G401 (cell line): ENCODE measurements at places on chromosomes 11 and 22.

GRCh38 chr11:94928117-94928990 is 45.0 kb downstream of the CWC15 start:
- no peak for DNase-seq

GRCh38 chr11:131279654-131280384 is 90.6 kb upstream of the NTM start:
- no peak for DNase-seq

GRCh38 chr11:117096201-117096991 is 1.8 kb downstream of the SIK3 start:
- DNase-seq = peak; percentile 70

- DNase-seq = peak; percentile 68
Measured at GRCh38 chr22:41919357-41920224, 4.7 kb upstream of the SHISA8 start.

DNA sequence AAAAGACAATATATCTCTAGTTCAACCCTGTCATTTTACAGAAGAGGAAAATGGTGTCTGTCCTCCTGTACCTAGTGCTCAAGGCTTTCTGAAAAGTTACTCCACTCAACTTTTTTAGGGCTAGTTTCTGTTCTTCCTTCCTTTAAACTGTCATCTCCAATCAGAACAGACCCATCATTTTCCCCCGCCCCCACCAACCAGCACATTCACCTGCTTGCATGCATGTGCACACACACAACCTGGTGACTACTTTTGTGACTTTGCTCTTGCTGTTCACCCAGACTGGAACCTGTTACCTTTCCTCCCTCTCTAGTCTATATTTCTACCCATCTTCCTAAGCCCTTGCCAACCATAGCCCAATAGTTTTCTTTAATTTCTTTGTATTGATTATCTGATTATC is 5.6 kb downstream of the FBXO7 start:
- no peak for DNase-seq

DNA sequence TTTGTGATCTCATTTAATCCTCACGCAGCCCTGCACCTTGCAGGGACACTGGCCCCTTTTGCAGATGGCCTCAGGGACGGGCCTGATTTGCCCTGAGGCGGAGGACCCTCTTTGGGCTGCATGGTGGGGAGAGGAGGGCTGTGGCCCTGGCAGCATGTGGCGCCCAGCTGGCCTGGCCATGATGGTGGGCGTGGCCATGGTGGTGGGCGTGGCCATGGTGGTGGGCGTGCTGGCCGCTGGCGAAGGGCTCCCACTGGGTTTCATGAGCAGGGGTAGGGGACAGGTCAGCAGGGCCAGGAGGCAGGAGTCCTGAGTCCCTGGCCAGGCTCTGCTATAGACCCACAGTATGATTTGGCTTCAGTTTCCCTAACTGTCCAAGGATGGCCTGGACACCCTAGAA is 13.1 kb downstream of the WNT11 start:
- no peak for DNase-seq

- DNase-seq = no peak
Measured at GRCh38 chr11:115897707-115898106, 393.5 kb upstream of the CADM1 start.

DNA sequence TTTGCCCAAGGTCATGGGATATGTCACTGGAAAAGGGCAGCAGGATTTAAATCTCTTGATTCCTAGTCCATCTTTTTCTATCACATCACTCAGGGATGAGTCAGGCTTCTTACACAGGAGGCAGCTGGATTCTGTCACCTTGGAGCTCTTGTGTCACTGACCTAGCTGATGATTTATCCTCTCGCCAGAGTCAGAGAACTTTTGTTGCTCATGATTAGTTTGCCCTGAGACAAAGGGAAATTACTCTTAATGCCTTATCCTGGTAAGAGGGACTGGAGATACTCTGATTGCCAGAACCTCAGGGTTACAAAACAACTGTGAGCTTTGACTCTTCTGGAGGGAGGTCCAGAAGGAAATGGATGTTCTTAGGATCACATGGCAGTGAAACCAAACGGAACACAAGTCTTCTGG is 10.1 kb downstream of the COA4 start:
- DNase-seq = no peak

DNA sequence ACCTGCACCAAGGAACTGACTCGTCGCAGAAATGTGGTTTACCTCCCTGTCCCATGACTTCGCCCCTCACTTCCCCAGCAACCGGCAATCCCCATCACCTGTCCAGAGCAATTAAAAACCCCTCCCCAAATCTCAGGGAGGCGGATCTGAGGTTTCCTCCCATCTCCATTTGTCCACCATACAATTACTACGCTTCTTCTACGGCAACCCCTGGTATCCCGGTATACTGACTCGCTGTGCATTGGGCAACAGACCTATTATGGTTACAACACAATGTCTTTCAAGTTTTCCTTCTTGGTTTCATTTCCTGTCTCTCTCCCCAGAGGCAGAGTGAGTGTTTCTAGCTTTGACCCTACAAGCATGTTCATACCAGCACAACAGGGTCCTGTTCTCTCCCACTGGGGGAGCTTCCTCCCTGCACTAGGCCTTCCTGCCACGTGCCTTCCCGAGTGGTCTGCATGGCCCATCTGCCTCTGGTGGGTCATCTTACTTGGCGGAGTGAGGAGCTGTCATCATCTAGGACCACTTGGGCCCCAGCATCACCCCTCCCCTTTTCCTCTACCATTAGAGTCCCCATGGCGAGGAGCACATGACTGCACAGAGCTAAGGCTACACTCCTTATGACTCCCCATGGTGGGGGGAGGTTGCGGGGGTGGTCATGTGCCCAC is 30.3 kb upstream of the NAP1L4 start:
- DNase-seq = no peak

DNA sequence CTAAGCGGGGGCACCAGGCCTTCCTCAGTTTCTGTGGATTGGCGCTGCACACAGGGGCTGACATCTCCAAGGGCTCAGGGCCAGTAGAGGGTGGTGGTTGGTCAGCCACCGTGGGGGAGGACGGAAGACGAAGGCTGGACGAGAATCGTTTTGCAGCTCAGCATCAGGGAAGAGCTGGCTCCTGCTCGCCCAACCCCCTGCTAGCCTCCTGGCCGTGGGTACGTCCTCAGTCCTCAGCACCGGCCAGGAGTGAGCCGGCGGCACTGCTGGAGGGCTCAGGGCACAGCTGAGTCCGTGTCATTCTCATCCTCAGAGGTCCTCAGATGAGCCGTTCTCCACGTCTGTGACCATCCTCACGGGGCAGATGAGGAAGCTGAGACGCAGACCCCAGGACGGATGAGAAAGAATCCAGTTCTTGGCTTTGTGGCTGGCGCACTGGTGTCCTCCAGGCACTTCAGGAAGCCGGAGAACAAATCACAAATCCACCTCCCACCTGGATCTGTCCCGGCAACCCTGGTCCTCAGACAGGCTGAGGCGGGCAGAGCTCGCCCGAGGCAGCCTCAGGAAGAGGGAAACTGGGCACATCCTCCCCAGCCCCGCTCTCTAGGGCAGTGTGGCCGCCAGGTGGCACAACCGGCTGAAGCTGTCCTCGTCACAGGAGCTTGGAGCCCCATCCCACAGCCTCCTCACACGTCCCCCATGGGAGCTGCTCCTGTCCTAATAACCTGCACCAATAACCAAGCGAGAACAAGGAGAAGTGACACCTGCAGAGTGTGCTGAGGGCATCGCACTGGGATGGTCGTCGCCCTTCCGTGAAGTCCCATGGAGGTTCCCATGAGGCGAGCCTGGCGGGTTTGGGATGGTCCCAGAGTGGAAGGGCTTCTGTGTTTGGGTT is 393.7 kb downstream of the BRD1 start:
- DNase-seq = no peak

GRCh38 chr11:100705447-100705846 is 18.4 kb downstream of the ARHGAP42 start:
- no peak for DNase-seq

GRCh38 chr22:23237841-23238240 is 57.5 kb downstream of the BCR start:
- DNase-seq = no peak

DNA sequence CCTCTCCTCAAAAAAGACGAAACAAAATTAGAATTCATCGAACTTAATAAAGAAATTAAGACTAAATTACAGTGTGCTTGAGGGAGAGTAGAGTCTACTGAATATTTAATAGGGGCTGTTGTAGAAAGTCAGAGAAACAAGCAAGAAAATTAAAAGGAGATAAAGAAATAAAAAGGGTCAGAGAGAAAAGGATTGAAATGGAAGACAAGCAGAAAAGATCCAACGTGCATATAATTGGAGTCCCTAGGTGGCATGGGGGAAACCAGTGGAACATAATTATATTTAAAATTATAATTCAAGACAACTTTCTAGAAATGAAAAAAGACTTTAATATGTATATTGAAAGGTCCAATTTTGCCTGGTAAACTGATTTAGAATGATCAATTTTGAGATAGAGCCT is 74.3 kb downstream of the ACER3 start:
- DNase-seq = no peak

DNA sequence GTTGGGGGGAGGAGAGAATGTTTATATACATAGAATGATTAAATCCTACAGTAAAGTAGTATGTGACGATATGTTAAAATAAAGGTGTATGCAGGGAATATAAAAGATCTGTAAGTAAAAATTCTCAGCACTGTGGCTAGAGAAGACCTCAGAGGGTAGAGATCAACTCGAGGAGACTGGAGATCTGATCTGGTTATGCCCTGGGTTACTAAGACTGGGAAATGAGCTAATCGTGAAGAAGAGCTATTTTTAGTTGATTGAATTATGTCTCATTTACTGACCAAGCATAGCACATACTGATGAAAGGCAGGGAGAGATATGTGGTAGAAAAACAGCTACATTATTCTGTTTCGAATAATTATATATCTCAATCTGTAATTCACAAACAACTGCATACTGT is 42.8 kb upstream of the ALKBH3 start:
- DNase-seq = peak; percentile 34

GRCh38 chr22:19619144-19620009 is 94.9 kb upstream of the SEPTIN5 start:
- no peak for DNase-seq

DNA sequence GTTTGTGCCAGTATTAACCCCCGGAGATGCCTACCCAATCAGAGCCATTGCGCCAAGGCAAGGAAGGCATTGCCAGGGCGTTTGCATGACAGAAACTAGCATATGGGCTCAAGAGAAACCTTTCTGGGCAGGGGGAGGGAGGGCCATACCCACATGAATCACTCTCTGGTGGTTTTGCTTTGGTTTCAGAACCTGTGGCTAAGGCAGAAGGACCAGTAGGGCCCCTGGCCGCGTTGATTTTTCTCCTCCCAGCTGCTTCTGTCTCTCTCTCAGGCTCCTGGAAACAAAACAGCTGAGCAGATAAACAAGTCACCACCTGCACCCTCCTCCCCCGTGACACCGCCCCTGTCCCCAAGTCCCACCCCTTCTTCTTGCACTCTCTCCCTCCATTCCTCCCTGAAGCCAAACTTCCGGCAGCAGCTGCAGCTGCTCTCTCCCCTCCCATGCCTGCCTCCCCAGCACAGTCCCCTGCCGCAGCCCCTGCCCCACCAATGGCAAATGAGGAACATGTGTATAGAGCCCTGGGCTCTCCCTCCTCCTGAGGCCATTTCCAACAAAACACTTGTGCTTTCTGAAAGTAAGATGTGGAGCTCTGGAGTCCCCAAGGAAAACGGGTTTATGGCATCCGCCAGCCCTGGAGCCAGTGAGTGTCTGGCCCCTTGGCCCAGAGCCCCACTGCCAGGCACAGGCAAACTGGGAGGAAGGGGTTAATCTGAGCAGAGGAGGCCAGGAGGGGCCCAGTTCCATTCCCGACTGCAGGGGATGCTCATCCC is 39.0 kb upstream of the ADA2 start:
- DNase-seq = peak; percentile 78

GRCh38 chr11:32885556-32885955 is 7.1 kb upstream of the QSER1 start:
- DNase-seq = no peak

DNA sequence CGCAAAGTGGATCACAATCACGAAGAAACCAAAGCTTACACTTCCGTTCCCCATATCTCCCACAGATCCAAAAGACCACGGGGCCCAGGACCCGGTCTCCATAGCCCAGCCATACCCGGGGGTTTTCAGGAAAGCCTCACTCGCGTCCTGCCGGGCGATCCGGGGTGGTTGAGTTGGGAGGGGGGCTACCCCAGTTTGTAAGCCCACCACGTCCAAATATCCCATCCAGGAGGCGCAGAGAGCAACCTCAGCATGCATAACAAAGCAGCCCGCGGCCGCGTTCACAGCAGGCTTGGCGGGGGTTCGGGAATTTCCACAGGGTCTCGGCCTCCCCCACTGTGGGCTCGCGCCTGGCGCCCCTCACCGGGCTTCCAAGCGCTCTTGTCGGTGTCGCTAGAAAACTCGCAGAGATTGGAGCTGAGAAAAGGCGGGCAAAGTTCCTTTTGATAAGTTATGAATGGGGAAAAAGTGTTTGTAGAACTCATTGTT is 9.5 kb downstream of the SDF2L1 start:
- DNase-seq = no peak

- no peak for DNase-seq
Measured at GRCh38 chr11:19789835-19790710, 77.4 kb downstream of the NAV2 start.

DNA sequence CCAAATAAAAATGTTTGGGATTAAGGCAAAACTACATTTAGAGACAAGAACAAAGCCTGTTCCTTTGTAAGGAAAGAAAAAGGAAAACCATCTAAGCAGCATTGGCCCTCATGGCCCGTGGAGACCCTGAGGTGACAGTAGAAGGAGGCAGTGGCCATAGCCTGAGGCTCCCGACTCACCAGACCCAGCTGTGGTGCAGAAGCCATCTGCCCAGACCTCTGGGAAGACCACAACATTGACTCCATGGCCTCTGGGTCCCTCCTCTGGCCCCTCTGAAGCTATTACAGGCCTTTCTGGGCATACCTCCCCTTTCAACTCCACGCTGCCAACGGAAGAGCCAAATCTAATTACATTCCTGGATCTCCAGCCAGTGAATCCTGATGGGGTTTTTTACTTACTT is 6.4 kb downstream of the PRAME start:
- no peak for DNase-seq

- DNase-seq = no peak
Measured at GRCh38 chr11:116595305-116595880, 177.4 kb downstream of the BUD13 start.

DNA sequence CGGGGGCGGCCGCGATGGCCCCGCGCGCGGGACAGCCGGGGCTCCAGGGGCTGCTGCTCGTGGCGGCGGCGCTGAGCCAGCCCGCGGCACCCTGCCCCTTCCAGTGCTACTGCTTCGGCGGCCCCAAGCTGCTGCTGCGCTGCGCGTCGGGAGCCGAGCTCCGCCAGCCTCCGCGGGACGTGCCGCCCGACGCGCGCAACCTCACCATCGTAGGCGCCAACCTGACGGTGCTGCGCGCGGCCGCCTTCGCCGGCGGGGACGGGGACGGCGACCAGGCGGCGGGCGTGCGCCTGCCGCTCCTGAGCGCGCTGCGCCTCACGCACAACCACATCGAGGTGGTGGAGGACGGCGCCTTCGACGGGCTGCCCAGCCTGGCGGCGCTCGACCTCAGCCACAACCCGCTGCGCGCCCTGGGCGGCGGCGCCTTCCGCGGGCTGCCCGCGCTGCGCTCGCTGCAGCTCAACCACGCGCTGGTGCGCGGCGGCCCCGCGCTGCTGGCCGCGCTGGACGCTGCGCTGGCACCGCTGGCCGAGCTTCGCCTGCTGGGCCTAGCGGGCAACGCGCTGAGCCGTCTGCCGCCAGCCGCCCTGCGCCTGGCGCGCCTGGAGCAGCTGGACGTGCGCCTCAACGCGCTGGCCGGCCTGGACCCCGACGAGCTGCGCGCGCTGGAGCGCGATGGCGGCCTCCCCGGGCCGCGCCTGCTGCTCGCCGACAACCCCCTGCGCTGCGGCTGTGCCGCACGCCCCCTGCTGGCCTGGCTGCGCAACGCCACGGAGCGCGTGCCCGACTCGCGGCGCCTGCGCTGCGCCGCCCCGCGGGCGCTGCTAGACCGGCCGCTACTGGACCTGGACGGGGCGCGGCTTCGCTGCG is 697 bp downstream of the TPBGL start:
- DNase-seq = peak; percentile 53

- DNase-seq = no peak
Measured at GRCh38 chr11:93784935-93785360, 866 bp downstream of the MED17 start.
